ENCODE measurements at places on chromosomes 6 and 20.

DNA sequence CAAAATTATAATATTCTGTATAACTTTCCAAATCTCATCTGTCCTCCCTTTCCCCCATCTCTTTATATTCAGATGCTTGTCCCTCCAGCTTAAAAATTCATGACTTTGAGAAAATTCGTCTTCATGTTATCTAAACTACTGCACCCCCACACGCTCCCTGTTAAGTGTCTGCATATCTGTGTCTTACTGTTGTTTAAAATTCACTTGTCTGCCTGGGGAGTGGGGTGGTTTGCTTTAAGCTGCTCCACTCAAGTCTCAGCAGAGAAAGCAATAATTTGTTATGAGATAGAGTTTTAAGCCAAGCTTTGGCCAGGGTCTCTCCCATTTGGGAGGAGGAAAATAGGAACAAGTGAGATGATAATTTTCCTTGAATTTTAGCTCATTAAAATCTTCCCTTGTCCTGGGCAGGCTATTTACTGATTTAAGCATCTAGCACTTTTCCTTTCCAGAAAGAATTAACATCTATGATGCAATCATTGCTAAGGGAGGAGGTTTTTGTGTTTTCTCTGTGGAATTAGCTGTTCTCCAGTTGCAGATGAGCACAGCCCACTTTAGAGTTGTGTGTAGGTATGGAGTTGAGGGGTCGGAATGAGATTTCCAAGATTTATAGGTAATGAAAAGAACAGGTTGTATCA, 36.8 kb downstream of the MTHFD1L start:
- no peak for DNase-seq

GRCh38 chr6:52995913-52996645, 995 bp upstream of the GSTA4 start:
- DNase-seq, result peak; percentile 49

GRCh38 chr6:95998133-95998532, 17.6 kb upstream of the FUT9 start:
- no peak for DNase-seq

GRCh38 chr20:10671221-10671918, 2.4 kb downstream of the JAG1 start:
- peak; percentile 21 for DNase-seq

GRCh38 chr6:142697922-142698321, 247.1 kb downstream of the HIVEP2 start:
- DNase-seq, result no peak

- DNase-seq, result peak; percentile 42
Observed at GRCh38 chr6:12637960-12638641, 78.5 kb upstream of the PHACTR1 start.

Measured in CD4-positive, alpha-beta T cell treated with Interleukin-1 beta for 1 hour (primary cell).